Right ventricle myocardium superior (tissue), 1 donor: ENCODE measurements at places on chromosomes 7 and 10.

DNA sequence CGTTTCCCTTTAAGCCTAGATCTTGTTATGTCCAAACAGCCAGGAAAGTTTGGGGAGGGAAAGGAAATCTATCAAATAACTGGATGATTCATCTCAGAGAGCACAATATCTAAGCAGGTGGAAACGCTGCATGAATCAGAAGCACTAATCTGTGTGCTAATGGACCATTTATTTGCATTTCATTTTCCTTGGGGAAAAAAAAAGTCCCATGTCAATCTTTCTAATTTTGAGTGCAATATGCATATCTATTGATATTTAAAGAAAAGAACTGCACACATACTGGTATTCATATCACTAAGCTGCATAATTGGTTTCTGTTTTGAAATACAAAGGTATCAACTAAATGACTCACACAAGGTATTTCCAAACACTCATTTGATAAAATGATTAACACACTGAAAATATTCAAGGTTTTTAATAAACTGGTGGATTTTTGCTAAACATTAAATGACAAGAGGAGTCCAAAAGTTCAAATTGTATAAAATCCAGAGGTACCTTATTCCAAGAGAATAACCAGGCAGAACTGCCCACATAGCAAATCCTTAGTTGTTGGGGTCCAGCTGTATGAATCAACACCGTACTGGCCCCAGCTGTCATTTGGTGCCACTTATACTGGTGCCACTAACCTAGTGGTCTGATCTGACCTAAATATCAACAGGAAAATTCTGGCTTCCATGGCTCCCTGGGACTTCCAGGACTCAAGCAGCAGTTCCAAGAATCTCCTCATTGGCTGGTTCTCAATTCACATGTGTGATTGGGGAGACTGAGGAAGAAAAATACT is 122.2 kb upstream of the SP4 start:
- no peak for DNase-seq

- DNase-seq, result no peak
Observed at GRCh38 chr10:130787243-130787642, 524.3 kb downstream of the TCERG1L start.

- DNase-seq, result no peak
Observed at GRCh38 chr10:70661623-70662361, 10.5 kb upstream of the ADAMTS14 start.

DNA sequence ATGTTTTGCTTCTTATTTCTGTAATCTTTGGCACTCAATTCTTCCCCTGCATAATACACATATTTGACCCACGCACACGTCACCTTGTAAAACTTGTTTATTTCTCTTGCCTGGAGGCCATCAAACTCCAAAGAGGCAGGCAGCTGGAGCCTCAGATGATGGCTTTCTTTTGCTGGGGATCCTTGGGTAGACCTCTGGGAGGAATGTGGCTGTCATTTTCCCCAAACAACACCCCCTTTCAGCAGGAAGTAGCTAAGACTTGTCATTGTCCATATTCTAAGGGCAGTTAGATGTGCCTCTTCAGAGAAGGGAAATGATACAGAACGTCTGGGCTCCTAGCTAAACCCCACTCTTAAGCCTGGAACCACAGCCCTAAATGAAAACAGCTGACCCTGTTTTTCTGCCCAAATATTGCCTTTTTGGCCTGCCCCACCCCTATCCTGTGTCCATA is 111.3 kb downstream of the ITGB8 start:
- no peak for DNase-seq

- DNase-seq, result no peak
Observed at GRCh38 chr10:81872206-81872862, 2.7 kb upstream of the NRG3 start.

- no peak for DNase-seq
Observed at GRCh38 chr7:2978408-2978807, 65.3 kb downstream of the CARD11 start.

- DNase-seq, result no peak
Observed at GRCh38 chr7:398888-399287, 108.9 kb downstream of the FOXL3 start.

- DNase-seq, result no peak
Observed at GRCh38 chr10:46289209-46289810, 2.5 kb downstream of the ANTXRL start.
